ENCODE measurements at places on chromosomes 3 and 15.

- DNase-seq = no peak
Measured at GRCh38 chr15:49235446-49236124, 65.5 kb downstream of the GALK2 start.

GRCh38 chr3:114455432-114455831 is 161.6 kb downstream of the TIGIT start:
- DNase-seq = no peak

DNA sequence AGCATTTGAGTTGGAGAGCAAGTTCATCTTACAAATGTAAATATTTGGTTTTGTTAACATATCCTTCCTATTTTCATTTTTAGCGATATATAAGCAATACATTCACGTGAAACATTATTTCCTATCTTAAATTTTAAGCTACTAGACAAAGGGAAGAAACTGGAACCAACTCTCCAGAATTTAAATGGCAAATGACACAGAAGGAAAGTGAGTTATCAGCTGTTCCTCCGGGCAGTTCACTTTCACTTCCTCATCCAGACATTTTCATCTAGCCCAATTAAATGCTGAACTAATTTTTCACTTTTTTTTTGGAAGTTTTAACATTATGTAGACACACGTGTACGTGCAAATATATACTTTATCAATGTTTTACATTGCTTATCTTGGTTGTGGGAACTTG is 58.7 kb downstream of the MORC1 start:
- no peak for DNase-seq

DNA sequence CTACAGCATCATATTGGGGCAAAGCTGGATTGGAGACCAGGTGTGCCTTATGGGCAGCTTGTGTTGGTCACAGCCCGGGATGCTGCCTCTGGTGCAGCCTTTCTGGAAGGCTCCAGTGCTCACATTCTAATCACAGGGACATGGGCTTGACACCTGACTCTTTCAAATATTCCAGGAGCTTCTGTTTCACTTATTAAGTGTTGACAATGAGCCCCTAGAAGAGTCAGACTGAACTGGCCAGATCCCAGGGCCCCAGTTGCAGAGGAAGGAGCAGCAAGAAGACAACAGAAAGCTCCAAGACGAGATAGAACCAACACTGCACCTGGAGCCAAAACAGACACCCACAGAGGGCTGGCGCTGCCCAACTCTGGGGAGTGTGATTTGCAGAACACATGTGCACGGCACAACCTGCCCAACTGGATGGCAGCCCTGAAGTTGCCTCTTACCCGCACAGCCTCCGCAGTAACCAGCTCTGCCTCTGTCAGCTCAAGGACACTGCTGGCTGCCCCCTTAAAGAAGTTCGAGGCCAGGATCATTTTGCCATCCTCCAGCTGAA is 30.3 kb downstream of the ALDH1L1 start:
- no peak for DNase-seq

DNA sequence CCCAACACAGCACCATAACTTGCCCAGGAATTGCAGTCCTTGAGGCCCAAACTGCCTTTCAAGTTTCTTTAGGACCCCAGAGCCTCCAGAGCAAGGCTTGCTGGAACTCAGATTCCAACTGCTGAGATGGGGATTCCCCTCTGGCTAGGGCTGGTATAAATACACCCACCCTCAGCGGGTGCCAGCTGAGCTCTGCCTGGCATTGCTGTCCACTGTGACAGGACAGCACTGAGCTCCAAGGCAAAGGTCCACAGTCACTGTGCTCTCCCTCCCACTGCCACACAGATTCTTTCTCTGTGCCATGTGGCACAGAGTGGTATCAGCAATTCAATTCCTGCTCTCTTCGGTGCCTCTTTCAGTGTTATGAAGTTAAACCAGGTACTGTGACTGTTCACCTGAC is 304.2 kb upstream of the LMCD1 start:
- DNase-seq = no peak

GRCh38 chr3:45793482-45794176 is 2.7 kb downstream of the SLC6A20 start:
- DNase-seq = no peak

- no peak for DNase-seq
Measured at GRCh38 chr3:196726788-196727675, 12.6 kb upstream of the PAK2 start.

GRCh38 chr3:103372031-103372430 is 937.2 kb downstream of the ZPLD1 start:
- no peak for DNase-seq

DNA sequence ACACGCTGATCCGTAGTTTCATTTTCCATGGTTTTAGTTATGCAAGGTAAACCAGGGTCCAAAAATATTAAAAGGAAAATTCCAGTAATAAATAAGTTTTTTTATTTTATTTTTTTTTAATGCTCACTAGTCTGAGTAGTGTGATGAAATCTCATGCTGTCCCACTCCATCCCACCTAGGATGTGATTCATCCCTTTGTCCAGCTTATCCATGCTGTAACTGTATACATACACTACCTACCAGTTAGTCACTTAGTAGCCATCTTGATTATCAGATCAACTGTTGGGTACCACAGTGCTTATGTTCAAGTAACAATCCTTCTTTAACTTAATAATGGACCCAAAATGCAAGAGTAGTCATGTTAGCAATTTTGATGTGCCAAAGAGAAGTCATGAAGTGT is 75.2 kb downstream of the ESYT3 start:
- no peak for DNase-seq

- no peak for DNase-seq
Measured at GRCh38 chr3:113295463-113295862, 84.1 kb downstream of the BOC start.

DNA sequence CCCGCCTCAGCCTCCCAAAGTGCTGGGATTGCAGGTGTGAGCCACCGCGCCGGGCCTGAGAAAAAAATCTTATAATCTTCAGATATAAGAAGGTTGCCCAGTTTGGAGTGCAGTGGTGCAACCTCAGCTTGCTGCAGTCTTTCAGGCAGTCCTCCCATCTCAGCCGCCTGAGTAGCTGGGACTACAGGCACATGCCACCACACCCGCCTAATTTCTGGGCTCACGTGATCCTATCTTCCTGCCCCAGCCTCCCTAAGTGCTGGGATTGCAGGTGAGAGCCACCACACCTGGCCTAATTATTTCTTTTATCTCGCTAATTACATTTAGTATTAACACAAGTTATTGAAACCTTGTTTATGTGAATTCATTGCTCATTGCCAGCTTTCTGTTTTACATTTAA is 13.5 kb downstream of the PAK2 start:
- no peak for DNase-seq

All from pancreas (tissue), 10 donors.